ENCODE measurements at places on chromosomes 2 and 18.

DNA sequence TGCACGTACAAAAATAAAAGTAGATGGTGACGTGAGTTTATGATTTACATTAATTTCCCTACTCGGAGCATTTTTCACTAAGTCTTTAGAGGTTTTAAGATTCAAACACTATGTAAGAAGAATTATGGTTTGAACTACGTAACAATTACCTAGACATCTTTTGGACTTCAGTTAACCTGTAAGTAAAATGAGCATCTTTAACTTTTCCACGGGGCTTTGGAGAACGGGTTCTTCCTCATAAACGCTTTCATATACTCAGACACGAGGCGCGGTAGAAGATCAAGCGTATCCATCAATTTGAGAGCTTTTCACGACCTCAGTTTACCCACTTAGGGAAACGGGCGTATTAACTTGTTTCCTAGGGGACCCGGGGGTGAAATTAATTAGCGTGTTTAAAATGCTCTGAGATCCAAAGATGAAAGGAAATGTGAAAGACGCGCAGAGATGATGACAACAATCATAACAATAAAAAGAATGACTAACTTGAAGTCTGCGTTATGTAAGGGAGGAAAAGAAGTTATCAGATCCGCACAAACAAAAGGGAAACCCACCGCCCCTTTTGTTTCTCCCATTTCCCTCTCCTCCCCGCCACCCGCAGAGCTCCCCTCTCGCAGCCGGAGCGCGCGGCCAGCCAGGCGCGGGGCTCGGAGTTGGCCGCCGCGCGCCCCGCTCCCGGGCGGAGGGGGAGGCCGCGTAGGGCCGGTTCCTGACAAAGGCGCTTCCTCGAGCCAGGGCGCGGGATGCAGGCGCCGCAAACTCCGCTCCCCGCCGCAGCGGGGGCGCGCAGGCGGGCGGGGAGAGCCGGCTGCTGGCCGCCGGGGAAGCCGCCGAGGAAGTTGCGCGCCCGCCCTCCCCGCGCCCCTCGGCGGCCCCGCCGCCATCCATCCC is 807 bp downstream of the PELI1 start:
- DNase-seq: peak; percentile 69

DNA sequence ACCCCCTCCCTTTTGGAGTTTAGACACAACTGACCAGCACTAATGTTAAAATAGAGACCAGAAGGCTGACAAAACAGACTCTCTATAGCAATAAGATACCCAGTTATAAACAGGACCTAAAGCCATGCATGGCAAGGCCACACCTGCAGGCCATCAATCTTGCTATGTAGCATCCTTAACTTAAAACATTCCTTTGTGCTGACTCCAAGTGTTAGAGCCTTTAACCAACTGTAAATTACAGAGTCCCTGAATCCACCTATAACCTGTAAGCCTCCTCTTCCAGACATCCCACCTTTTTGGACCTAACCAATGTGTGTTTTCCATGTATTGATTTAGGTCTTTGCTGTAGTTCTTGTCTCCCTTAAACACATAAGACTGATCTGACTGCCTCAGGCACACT is 17.9 kb downstream of the ANKMY1 start:
- DNase-seq: no peak

GRCh38 chr18:10950876-10951630 is 198.3 kb downstream of the PIEZO2 start:
- DNase-seq: no peak

DNA sequence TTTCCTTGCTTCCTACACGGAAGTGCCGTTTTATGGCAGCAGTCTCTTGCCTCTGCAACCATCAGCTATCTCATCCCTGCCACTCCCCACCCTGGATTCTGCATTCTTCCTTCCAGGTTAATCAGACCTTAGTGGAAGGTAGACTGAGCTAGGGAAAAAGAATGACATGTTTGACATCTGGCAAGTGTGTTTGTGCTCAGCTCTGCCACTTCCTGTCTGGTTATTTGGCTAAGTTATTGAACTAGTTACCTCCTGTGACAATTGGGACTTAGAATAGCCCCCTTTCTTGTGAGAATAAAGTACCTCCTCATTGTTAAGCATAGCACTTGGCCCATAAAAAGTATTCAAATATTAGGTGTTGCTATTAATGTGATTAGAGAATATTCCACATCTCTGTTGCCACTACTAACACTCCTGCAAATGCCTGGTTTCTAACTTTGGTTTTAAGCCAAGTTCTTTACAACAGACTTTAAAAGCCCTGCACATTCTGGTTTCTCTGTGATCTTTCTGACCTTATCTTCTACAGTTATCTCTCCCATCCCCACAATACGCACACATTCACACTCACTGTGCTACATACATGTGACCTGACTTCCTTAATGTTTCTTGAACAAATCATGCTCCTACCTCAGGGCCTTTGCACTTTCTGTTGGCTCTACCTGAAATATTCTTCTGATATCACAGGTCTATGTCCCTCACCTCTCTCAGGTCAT is 10.8 kb upstream of the MAPRE2 start:
- no peak for DNase-seq

All from right forelimb (tissue), 1 donor.